NT2/D1 (cell line): ENCODE measurements at places on chromosomes 3 and 15.

- DNase-seq = no peak
Observed at GRCh38 chr15:42608110-42608531, 32.7 kb downstream of the STARD9 start.

DNA sequence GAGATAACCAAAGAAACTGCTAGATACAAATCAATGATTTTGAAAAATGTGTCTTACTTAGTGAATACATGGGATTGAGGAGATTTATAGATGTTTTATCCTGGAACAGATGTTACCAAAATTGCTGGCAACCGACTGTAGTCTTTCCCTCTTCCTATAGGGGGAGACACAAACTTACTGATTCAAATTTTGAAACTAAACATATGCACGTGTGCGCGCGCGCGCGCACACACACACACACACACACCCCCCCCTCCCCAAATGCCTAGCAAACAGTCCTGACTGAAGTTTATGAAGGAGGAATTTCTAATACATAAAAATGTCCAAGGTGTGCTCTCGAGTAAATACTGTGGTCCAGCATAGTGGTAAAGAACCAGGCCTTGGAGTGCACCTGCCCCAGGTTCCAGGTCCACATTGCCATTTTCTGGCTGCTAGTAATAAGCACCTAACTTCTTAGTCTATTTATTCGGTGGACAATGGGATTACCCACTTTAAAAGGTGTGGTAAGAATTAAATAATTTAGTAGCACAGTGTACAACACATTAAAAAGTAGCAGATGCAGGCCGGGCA is 18.5 kb upstream of the C3orf62 start:
- DNase-seq = peak; percentile 6

GRCh38 chr15:101320501-101321052 is 25.5 kb upstream of the SNRPA1 start:
- DNase-seq = no peak

GRCh38 chr3:99084826-99085225 is 183.3 kb upstream of the DCBLD2 start:
- DNase-seq = no peak

- no peak for DNase-seq
Observed at GRCh38 chr3:13115991-13116390, 42.8 kb upstream of the IQSEC1 start.

- DNase-seq = no peak
Observed at GRCh38 chr3:4950948-4951347, 28.3 kb upstream of the BHLHE40 start.

- no peak for DNase-seq
Observed at GRCh38 chr15:27260523-27260922, 289.5 kb downstream of the GABRG3 start.

DNA sequence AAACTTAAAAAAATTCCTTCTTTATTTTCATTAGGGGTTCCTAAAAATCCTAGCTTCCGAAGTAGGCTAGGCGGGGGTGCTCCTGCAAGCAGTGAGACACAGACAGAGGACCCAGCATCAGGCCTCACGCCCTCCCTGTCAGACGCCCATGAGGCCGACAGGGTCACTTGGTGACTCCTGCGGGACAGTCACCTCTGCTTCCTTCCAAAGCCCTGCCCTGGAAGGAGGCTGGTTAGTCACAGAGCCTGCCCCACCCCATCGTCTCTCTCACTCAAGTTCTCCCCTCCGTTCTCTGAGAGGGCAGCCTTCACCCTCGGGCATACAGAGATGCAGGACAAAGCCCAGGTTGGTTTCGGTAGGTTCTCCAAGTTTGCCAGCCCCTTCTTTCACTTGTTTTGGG is 38.6 kb downstream of the EHD4 start:
- no peak for DNase-seq

- no peak for DNase-seq
Observed at GRCh38 chr3:85780806-85781205, 822.0 kb downstream of the CADM2 start.

GRCh38 chr15:25687689-25688088 is 175.4 kb downstream of the ATP10A start:
- DNase-seq = no peak

GRCh38 chr3:138862924-138863775 is 28.4 kb upstream of the PIK3CB start:
- DNase-seq = peak; percentile 56

- peak; percentile 42 for DNase-seq
Observed at GRCh38 chr3:129829640-129830039, 63.9 kb downstream of the TMCC1 start.

DNA sequence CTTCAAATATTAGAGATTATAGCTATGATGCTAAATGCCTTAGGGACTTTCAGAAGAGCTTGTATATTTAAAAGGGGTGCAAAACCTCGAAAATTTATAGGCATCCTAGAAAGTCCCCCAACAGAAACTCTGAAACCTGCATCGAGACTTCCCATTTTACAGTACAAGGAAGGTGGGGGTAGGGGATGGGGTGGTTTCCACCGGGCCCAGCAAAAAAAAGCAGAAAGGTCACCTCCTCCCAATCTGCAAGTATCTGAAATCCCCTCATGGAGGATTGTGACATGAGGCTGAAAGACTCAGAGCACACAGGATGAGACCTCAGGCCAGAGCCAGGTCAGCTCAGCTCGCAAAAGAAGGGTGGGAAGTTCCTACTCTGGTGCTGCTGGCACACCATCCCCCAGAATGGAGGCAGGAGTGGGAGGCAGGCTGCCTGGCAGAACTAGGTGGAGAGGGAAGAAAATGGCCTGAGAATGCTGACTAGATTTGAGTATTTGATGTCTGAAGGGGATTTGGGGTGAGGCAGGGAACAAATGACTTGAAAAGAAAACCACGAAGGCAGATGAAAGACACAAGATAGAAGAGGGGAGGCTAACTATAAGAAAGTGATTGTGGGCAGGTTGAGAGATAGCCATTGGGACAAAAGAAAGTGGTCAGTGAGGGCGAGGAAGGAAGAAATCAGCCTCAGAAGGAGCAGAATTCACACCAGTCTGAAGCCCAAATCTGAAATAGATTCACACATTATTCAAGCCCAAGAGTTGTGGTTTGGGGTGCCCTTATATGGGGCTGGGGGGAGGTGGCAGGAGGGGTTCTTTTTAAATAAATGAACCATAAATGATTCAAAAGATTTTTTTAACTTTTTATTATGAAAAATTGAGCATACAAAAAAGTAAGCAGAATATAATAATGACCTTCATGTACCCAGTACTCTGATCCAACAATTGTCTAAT is 22.5 kb upstream of the TSC22D2 start:
- no peak for DNase-seq

DNA sequence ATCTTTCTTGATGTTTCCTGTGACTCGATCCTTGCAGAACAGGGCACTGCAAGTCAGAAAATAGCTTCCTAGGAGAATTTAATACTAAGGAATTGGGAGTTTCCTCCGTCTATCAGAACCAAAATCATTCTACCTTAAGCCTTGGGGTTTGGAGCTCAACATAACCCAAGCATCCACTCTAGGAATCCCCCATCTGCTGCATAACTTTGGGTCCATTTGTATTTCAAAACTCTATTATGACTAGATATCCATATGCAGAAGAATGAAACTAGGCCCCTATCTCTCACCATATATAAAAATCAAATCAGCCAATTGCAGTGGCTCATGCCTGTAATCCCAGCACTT is 61.7 kb upstream of the AKAP13 start:
- no peak for DNase-seq

GRCh38 chr3:188700918-188701317 is 470.9 kb upstream of the TPRG1 start:
- no peak for DNase-seq

DNA sequence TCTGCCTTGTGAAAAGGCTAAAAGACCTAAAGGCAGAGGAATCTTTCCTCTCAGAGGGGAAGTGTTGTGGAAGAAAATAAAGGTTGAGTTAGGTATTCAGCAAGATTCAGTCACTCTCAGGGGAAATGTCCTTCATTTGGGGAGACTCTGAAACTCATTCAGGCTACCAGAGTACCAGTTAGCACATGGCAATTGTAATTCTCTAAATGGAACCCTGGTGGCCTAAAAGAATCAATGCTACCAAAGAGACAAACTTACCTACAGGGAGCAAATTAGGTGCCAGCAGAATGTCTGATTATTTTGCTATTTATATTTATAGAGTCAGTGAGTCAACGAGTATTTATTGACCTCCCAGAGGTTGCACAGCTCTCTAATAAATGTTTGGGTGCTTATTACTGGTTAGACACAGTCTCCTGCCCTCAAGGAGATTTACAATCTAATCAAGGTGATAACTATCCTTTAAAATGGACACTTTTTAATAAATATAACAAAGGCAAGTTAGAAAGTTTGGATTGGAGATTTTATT is 33.9 kb upstream of the CDIN1 start:
- DNase-seq = no peak

- no peak for DNase-seq
Observed at GRCh38 chr3:101179637-101180036, 140.7 kb downstream of the IMPG2 start.

GRCh38 chr15:78565097-78565950 is at the start of gene CHRNA5:
Gene CHRNA5, plus strand, starts transcription at chr15:78565520. Its CDS starts 200 bp downstream, at chr15:78565720.
- peak; percentile 92 for DNase-seq

- DNase-seq = no peak
Observed at GRCh38 chr3:137420198-137420995, 343.7 kb upstream of the SOX14 start.

DNA sequence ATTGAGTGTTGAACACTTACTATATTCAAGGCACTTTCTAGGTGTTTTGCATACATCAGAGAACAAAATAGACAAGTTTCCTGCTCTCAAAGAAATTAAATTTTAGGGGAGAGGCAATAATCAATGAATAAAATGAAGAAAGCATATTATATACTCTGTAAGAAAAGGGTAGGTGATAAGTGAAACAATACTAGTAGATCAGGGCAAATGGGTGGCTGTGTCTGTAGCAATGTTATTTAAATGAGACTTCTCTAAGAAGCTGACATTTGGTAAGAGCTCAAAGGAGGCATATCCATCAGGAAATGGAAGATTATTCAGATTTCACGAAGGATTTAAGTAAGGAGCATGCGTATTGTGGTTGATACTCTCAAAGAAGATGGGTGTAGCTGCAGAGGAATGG is 1291.6 kb downstream of the NSUN3 start:
- DNase-seq = no peak

GRCh38 chr3:149145974-149146373 is 16.5 kb downstream of the HPS3 start:
- no peak for DNase-seq

DNA sequence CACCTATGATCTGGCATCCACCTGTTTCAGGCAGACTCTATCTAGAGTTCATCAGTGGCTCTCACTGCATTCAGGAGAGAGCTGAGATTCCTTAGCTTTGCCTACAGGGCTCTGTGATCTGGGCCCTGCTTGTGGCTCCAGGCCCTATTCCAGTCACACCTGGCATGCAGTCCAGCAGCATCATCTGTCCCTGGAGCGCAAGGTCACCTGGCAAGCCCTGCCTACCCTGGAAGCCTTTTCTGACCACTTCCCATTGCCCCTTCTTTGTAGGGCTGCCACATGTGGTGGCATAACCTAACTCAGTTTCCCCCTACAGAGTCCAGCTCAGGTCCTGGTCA is 115.1 kb upstream of the PLXNA1 start:
- no peak for DNase-seq

GRCh38 chr3:159634483-159634882 is 354.2 kb upstream of the IL12A start:
- no peak for DNase-seq

DNA sequence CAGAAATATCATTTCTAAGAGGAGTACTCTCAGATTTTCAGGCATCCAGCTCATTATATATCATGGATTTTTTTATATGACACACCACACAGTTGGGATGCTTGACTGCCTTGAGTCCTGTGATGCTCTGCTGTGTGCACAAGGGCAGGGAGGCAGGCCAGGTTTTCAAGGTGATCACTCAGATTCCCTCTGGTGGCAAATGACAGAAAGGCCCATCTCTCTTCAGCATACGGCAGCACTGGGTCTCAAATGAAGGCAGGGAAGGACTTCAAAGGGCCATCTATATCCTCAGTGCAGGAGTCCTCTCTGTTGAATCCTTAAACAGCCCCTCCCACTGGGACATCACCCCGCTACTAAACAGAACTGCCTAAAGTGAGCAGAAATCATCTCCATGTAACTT is 54.8 kb upstream of the MYO5C start:
- DNase-seq = no peak

DNA sequence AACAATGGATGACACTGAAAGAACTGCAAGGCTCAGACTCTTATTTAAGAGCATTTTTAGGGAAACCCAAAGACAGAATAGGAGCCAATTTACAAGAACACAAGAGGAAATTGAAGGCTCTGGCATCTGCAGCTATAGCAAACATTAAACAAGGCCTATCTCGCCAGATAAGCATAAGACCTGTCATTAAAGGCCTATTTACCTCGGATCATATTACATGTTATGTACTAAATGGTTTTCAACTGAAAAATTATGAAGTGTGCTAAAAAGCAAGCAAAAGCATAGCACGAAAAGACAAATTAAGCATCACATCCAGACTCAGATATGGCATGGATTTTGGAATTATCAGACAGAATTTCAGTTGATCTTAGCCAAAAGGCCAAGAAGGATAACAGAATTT is 617.1 kb downstream of the SQOR start:
- DNase-seq = no peak

- no peak for DNase-seq
Observed at GRCh38 chr3:181718369-181718768, 6.6 kb downstream of the SOX2 start.

DNA sequence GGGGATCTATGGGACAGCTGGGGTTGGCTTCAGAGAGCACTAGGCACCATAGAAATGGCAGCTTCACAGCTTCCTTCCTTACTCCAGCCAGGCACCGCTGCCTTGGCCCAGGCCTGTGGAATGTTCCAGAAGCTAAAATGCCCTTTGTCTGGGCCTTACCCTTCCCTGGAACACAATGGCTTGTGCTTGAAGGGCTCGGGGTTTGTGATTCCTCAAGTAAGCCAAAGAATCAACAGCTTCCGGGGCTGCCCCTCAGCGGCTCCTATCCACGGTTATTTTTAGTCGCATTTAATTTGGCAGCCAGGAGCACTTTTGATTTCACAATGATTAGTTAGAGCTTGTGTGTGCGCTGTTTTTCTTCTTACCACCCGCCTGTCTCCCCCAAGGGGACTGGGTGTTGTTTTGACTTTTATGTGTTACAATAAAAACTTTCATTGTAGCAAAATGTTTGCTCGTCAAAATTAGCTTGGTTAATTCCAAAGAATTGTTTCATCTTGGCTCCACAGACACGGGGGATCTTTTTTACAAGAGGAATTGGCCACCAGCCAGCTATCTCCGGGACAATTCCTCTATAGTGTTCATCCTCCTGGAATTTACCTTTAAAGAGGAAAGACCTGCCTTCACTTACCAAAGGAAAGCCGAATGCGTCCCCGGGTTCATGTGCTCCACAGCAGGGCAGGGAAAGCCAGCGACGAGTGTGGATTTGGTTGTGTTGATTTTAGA is 73.8 kb downstream of the TLE3 start:
- no peak for DNase-seq

GRCh38 chr3:97772926-97773325 is 8.4 kb downstream of the ARL6 start:
- no peak for DNase-seq
